ENCODE measurements at places on chromosomes 1 and 21.

DNA sequence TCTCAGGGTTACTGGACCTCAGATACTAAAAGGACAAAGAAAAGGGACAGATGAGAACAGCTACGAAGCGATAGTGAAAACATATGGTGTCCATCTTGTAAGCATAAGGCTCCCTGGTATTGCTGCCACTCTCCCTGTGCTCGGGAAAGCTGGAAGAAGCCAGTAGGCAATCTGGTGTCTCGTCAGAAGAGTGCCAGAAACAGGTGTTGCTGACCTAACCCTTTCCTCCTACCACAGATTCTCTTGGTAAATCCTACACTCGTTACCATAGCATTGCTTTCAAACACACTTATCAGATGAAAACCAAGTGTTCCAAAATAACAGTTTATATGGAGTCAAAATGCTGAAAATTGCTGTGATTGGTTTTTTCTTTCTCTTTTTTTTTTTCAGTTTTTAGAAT, 146.3 kb downstream of the NRIP1 start:
- no peak for DNase-seq

DNA sequence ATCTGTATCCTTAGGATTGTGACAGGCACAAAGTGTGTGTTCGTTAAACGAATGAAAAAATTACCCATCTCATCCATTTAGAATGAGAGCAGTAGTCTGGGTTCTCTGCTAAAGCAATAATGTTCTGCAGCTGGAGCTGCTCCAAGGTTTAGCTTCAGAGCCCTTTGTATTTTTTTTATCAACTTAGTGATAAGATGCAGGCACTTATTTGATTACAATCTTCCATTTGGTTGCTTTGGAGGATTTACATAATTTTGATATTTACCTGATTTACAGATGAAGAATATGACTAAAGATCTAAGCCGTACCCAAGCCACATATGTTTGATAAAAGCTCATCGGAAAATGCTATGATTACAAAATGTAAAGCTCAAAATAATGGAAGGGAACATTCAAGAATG, 201.2 kb downstream of the KCTD3 start:
- no peak for DNase-seq

GRCh38 chr1:38121231-38121680, 74.7 kb upstream of the POU3F1 start:
- DNase-seq: no peak

- DNase-seq: no peak
Observed at GRCh38 chr1:116573431-116574095, 2.7 kb upstream of the CD58 start.

DNA sequence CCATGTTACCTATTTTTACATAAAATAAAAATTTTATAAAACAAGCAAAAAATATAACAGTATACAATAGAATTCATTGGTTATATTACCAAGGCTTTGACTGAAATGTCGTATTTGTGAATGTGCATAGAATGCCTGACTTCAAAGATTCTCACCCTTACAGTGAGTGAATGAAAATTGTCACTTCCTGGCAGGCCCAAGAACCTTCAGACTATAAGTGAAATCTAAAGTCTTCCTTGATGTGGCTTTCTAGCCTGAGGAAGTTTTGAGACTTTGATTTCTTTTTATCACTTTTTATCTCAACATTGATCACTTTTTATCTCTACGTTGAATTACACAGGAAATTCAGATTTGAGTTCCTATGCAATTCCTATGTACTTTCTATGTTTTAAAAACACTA, 104.7 kb upstream of the KIAA0040 start:
- no peak for DNase-seq

GRCh38 chr1:206460836-206461426, 9.3 kb upstream of the IKBKE start:
- DNase-seq: no peak

- DNase-seq: peak; percentile 61
Observed at GRCh38 chr1:46477153-46477929, 12.3 kb upstream of the DMBX1 start.

DNA sequence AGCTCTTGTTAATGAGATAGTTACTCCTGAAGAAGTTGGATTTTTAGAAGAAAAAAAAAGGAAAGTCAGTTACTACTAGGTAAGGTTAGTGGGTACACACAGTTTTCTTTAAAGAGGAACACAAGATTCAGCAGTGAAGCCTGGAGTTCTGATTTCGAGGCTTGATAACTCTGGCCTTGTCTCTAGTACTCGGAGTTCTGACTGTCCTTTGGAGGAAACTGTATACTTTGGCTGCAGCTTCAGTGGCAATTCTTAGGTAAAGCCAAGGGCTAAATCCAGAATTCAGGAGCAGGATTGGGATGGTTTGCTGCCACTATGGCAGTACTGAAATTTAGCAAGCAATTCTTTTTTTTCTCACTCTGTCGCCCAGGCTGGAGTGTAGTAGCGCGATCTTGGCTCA, 9.2 kb downstream of the ACADM start:
- DNase-seq: no peak

GRCh38 chr1:52056937-52057231, 789 bp downstream of the BTF3L4 start:
- DNase-seq: no peak

- no peak for DNase-seq
Observed at GRCh38 chr1:119648620-119649004, 546 bp upstream of the ZNF697 start.

DNA sequence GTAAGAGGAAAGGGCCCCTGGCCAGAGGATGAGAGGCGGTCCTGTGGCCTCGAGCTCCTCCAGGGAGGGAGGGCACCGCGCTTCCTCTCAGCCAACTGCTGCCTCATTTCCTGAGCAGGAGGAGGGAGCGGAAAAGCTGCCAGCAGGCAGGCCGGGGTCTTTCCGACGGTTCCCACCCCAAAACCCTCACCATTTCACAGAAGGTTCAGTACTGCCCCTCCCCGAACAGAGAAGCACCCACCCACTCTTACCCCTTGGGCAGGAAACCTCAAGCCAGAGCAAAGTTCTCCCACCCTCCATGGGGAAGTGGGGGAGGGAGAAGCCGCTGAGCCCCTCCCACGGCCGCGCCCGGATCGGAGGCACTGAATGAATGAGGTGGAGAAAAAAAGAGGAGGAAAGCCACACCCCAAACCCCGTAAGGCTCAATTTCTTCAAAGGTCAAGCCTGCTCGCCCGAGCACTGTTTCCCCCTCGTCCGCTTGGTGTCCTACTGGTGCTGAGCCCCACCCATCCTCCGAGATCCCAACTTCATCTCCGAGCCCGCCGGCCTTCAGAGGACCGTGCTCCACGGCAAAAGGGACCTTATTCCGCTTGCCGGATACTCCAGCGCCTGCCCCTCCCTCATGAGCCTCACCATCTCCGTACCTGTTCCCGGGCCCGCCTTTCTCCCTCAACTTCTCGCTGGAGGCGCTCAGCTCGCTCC, 9.4 kb downstream of the TPM3 start:
- DNase-seq: peak; percentile 81

DNA sequence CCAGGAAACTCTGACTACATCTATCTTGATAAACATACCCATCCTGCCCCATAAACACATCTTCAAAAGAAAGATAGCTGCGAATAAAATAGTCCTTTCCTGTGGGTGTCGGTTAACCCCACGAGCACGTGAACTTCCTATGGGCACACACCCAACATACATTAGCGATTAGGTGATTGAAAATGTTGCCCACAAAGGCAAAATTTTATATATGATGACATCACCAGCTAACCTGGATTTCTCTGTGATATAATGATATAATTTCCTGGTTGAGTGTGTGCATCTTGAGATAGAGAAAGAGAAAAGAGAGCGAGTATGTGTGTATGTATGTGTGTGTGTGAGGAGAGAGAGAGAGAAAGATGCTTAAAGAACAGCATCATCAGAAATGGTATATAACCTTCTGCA, 296.1 kb downstream of the PTPRC start:
- DNase-seq: peak; percentile 59

- peak; percentile 42 for DNase-seq
Observed at GRCh38 chr1:17335821-17336710, 28.1 kb downstream of the PADI4 start.

- peak; percentile 62 for DNase-seq
Observed at GRCh38 chr1:65255035-65255655, 54.2 kb upstream of the DNAJC6 start.

GRCh38 chr1:38183096-38183495, 136.5 kb upstream of the POU3F1 start:
- DNase-seq: no peak

DNA sequence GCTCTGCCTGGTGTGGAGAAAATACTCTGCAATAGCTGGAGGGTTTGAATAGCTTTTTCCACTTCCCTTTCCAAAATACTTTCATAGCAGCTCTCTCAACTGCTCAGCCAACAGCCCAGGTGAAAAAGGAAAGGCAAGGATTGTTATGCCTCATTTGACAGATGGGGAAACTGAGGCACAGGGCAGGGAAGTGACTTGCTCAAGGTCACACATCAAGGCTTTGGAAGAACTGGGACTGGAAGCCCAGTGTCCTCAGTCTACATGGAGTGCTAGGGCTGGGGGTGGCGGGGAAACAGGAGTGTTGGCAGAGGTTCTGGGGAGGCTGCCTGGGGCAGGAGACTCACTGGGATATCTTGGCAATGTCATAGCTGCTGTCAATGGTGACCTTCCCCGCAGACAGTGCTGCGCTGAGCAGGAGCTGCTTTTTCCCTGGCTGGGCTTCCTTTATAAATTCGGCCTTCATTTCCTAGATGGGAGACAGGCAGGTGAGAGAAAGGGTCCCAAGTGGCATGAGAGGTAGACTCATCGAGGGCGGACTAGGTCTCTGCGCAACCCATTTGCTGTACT, 4.0 kb downstream of the CHI3L1 start:
- no peak for DNase-seq

- no peak for DNase-seq
Observed at GRCh38 chr1:21906173-21907078, 30.7 kb downstream of the HSPG2 start.

DNA sequence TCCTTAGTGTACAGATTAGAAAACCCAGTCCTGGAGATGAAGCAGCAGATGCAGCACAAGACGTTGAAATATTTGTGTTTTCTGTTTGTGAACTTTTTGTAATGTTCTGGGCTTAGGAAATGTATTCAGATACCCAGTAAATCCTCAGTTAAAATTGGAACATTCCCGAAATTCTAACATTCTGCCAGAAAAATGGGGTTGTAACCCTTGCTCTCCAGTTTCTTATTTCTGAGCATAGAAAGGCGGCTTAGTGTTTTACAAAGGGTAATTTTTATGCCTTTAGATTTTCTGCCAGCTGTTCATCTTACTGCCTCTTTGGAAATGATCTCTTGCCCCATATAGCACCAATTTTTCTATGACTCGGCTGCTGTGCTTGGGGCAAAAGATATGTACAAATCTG, 20.6 kb downstream of the DDI2 start:
- DNase-seq: no peak

DNA sequence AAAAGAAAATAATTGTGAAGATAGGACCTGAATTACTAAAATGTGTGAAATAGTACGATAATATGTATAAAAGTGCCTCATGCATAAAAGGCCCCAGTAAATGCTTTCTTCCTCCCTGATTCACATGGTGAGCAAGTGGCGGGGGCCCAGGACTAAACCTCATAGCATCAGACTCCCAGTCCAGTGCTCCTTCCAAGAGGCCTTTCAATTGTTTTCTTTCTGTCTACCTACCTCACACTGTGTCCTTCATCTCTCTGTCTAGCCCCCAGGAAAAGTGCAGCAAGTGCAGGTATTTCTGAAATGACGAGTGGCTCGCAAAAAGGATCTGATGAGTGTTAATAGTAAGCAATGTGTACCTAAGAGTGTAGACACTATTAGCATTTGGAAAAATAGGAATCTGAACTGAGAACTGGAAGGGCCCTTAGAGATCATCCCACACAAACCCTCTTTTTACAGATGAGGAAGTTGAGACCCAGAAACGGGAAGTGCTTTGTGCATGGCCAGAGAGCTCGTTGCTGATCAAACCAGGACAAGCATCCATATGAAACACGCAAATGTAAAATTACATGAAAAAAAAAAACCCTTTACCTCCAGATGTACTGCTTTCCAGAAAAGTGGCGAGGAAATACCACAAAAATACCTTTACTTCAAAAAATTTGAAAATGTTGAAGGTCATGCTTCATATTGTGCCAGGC, 118.2 kb upstream of the HOOK1 start:
- DNase-seq: no peak

- no peak for DNase-seq
Observed at GRCh38 chr1:35554266-35555211, 2.7 kb downstream of the KIAA0319L start.

- no peak for DNase-seq
Observed at GRCh38 chr1:172390301-172390682, 30.2 kb upstream of the C1orf105 start.

DNA sequence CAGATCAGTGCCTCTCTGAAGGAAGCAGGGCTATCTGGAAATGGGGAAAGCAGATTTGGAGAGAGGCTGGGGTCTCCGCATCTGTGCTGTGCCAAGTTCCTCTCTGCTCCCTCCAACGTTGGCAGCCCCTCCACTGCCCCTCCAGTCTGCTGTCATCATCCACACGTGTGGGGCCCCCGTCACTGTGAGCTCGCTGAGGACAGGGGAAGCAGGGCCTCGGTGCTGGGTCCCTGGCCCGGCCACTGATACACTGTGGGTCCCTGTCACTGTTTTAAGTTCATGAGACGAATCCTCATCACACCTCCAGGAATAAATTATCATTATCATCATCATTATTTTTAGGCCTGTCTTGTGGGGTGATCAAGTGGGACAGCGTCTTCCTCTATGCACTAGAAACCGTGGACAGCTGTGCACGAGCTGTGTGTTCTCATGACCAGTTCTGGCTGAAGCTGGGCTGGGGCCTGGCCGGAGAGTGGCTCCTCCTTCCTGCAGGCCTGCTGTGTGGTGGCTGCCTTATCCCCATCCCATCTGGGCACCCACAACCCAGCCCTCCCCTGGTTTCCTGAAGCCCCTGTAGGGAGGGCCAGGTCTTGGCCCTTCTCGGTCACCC, 52.2 kb downstream of the DMRTB1 start:
- no peak for DNase-seq

DNA sequence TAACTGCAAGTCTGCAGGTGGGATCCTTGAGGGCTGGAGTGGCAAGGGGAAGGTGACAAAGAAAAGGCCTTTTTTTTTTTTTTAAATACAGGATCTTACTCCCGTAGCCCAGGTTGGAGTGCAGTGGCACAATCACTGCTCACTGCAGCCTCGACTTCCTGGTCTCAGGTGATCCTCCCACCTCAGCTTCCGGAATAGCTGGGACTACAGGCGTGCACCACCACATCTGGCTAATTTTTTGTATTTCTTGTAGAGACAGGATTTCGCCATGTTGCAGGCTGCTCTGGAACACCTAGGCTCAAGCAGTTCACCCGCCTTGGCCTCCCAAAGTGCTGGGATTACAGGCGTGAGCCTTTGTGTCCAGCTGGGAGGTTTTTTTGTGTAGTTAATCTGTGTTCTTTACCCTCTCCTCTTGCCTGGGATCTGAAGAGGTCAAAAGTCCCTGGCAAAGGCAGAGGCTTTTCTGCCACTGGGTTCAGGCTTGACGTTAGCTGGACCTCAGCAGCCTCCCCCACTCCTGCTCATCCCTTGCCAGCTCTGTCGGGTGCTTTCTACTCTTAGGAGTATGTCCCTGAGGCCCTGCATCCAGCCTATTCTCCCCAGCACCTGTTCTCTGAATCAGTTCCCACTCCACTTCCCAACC, 5.2 kb downstream of the IL6R start:
- DNase-seq: no peak

GRCh38 chr1:173328961-173329360, 121.8 kb upstream of the TNFSF4 start:
- DNase-seq: no peak

- no peak for DNase-seq
Observed at GRCh38 chr1:68338081-68338480, 105.8 kb upstream of the WLS start.

Measured in right kidney (tissue), 9 donors.